PC-3 (cell line): ENCODE measurements at places on chromosomes 5 and 9. TPM values are rescaled to one million over a fixed set of nuclear protein-coding genes. Genes with fewer than 3 reads are reported as not detected.

DNA sequence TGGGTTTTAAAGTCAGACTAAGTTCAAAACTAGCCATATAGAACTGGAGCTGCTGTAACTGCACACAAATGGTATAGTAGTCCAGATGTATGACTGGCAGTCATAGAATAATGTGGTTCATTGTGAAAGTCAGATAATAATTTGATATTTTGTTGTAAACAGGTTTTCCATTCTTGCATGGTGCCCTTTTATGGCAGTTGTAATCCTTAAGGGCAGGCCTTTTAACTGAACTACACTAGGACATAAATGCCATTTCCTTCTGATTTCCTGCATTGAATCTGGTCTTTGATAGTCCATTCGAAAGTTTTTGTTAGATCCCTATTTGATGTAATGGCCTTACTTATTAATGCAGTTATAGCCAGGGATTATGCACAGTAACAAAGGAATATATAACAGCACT lies 632.6 kb downstream of the PDE4D start:
- no peak for DNase-seq

GRCh38 chr5:150295172-150295634 lies 5.6 kb upstream of the CAMK2A start:
- DNase-seq = peak; percentile 85

DNA sequence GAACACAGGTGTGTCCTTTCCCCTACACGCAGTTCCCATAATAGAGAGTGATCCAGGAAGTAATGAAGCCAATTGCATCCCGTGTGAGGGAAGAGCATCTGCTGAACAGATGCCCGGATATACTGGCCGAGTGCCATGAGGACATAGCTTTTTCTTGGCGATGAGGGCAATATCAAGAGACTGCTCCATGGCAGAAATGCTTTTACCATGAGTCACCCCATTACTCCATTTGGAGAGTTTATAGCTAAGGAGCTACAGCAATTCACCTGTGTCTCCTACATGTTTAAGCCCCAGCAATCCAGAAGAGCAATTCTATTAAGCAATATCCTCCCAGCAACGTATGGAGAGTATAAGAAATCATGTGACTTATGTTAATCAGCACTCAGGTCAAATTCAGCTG lies 222.0 kb upstream of the KLF4 start:
- peak; percentile 97 for DNase-seq

GRCh38 chr5:168165221-168165914 lies 126.1 kb upstream of the WWC1 start:
- DNase-seq = no peak

Gene F12
- total RNA-seq = 31.0 and 36.8 TPM in 2 replicates

Gene LCP2
- total RNA-seq = not detected in 2 replicates

Gene C9orf50
- not detected in 2 replicates for total RNA-seq

DNA sequence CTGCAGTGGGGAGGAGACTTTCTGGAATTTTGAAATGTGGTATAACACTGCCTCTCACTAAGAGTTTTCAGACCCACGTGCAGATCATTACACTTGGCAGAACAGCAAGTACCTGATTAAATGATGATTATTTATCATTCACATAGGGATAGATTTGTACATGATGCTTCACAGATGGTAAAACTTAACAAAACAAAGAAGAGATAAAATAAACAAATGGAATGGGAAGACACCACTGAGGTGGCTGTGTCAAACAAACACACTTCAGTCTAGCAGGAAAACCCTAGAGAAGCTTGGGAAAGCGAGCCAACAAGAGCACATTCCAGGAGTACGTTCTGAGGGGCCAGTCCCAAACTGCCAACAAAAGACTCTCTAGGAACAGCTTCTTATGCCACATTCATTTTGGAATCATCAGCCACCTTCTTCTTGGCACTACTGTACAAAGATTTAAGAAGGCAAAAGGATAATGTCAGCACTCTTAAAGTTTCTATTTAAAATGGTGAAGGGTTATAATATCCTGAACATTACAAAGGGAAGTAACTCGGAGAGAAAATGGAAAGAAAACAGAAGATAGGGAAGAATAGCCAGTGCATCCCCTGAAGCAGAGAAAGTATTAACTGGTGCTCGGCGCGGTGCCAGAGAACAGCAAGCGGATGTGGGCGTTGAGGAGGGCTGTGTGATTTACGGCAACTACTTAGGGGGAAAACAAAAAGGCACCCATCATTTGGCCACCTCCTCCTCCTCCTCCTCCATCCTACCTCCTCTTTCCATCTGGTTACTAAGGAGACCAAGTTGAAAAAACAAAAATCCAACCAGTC lies 1.6 kb downstream of the MED27 start:
- peak; percentile 39 for DNase-seq

- no peak for DNase-seq
Observed at GRCh38 chr5:4255441-4255840, 659.8 kb downstream of the IRX1 start.

- DNase-seq = peak; percentile 3
Observed at GRCh38 chr5:170591054-170591453, 87.2 kb downstream of the KCNIP1 start.

DNA sequence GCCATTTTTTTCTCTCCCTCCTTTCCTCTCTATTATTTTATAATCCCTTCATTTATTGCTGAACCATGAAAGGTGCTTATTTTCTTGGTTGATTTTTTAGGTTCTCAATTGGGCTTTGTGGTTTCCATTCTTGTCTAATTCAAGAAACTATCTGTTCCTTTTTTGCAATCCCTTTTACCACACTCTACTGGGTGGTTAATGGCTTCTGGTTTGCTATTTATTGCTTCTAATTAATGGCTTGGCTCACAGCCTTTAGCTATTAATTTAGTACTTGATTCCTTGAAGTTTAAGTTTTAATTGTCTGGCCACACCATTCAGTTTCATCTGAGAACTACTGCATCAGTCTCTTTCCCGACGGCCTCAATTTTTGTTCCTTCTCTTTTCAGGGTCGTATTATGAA lies 5.6 kb downstream of the FRRS1L start:
- DNase-seq = no peak

- peak; percentile 34 for DNase-seq
Observed at GRCh38 chr5:129094924-129095899, 663 bp downstream of the ISOC1 start.

- no peak for DNase-seq
Observed at GRCh38 chr9:114991861-114992260, 61.5 kb upstream of the TNFSF8 start.

GRCh38 chr5:33433303-33434240 lies 7.2 kb upstream of the TARS1 start:
- no peak for DNase-seq
